ENCODE measurements at places on chromosomes 7 and 10. TPM values are rescaled to one million over a fixed set of nuclear protein-coding genes. Genes with fewer than 3 reads are reported as not detected.

CNPY4 gene
- 41.7 TPM for total RNA-seq

MSMB gene
- not detected for total RNA-seq

SMKR1 gene
- total RNA-seq, result 0.20 TPM

MYH16 gene
- not detected for total RNA-seq

UCMA gene
- total RNA-seq, result not detected

CYP26C1 gene
- total RNA-seq, result 0.07 TPM

SLC26A4 gene
- total RNA-seq, result 0.56 TPM

ZNF853 gene
- 0.99 TPM for total RNA-seq

TUBAL3 gene
- total RNA-seq, result not detected

SPDYE11 gene
- not detected for total RNA-seq

GPR15LG gene
- not detected for total RNA-seq

C10orf143 gene
- 0.13 TPM for total RNA-seq

GFRA1 gene
- 0.39 TPM for total RNA-seq

PILRA gene
- not detected for total RNA-seq

GDF10 gene
- total RNA-seq, result 5.5 TPM

ZNF467 gene
- 1.6 TPM for total RNA-seq

SLC26A5 gene
- not detected for total RNA-seq

LRRC18 gene
- total RNA-seq, result not detected

SEMA3C gene
- 311 TPM for total RNA-seq

PNLIP gene
- not detected for total RNA-seq

SEMA4G gene
- total RNA-seq, result 3.0 TPM

CALCR gene
- total RNA-seq, result not detected

AGAP3 gene
- total RNA-seq, result 31.9 TPM

PRR15 gene
- total RNA-seq, result 0.39 TPM

SPDYE9 gene
- not detected for total RNA-seq

NAPEPLD gene
- total RNA-seq, result 17.6 TPM

NUTM2D gene
- total RNA-seq, result 1.9 TPM

SPDYE6 gene
- total RNA-seq, result not detected

SLC13A1 gene
- not detected for total RNA-seq

ZNF37A gene
- 15.5 TPM for total RNA-seq

C7orf57 gene
- not detected for total RNA-seq

CALD1 gene
- 684 TPM for total RNA-seq

WDFY4 gene
- not detected for total RNA-seq

HOXA3 gene
- total RNA-seq, result 4.4 TPM

SLC18A2 gene
- total RNA-seq, result under 0.01 TPM

ASL gene
- 40.0 TPM for total RNA-seq

SUN3 gene
- not detected for total RNA-seq

GRM3 gene
- not detected for total RNA-seq

HOXA7 gene
- total RNA-seq, result 0.13 TPM

EPHB4 gene
- total RNA-seq, result 74.9 TPM

PKD2L1 gene
- total RNA-seq, result not detected

ATXN7L1 gene
- 5.0 TPM for total RNA-seq

CYTH3 gene
- 42.6 TPM for total RNA-seq

PHKG1 gene
- 1.3 TPM for total RNA-seq
